ENCODE measurements at places on chromosomes 5 and 9.

GRCh38 chr9:87535817-87536539 lies 38.3 kb downstream of the DAPK1 start:
- no peaks in the 10 kb centered on the region for H3K27me3 ChIP-seq
- no peak overlapping the region for H3K27ac ChIP-seq
- no peak overlapping the region for H3K4me3 ChIP-seq
- H3K36me3 ChIP-seq, result no peaks in the 10 kb centered on the region

DNA sequence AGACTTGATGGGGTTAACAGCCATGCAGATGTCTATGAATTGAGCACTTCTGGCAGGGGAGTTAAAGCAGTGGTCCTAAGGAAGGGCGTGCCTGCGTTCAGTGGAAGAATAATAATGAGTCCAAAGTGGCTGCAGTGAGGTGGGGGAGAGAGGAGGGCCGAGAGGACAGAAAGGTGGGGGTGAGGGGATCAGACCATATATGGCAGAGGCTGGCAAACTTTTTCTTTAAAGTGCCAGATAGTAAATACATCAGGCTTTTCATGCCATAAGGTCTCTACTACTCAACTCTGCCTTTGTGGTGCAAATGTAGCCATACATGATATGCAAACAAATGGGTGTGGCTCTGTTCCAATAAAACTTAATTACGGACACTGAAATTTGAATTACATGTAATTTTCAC lies 77.1 kb downstream of the STRBP start:
- no peak overlapping the region for H3K27ac ChIP-seq
- no peak for DNase-seq
- no peaks in the 10 kb centered on the region for H3K4me1 ChIP-seq
- H3K36me3 ChIP-seq, result no peaks in the 10 kb centered on the region
- H3K4me3 ChIP-seq, result no peak overlapping the region

- H3K4me1 ChIP-seq, result no peaks in the 10 kb centered on the region
- H3K36me3 ChIP-seq, result no peaks in the 10 kb centered on the region
- H3K27me3 ChIP-seq, result no peaks in the 10 kb centered on the region
- no peak overlapping the region for H3K27ac ChIP-seq
- no peak for DNase-seq
- no peak overlapping the region for H3K4me3 ChIP-seq
Observed at GRCh38 chr5:35302544-35302943, 72.3 kb upstream of the PRLR start.

DNA sequence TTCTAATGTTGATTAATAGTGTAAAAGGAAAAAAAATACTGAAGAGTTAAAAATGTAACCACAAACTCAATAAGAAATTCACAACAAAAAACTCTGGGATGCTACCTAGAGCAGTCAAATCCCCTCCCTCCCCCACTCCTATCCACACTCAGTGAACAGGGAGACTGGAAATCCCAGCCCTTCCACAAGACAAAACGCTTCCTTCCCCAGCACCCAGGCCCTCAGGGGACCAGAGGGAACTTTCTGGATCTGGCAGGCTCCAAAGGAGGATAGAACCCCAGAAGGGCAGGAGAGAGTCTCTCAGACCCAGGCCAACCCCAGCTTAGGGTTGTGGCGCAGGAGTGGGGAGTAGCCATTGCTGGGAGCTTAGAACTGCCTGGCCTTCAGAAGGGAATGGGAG lies 55.0 kb downstream of the DCP2 start:
- no peak overlapping the region for H3K27ac ChIP-seq
- no peak overlapping the region for H3K4me3 ChIP-seq
- no peak for DNase-seq
- H3K36me3 ChIP-seq, result peaks cover 23% of the 10 kb centered on the region
- H3K4me1 ChIP-seq, result no peaks in the 10 kb centered on the region

GRCh38 chr5:171549274-171549673 lies 129.8 kb downstream of the FGF18 start:
- no peak overlapping the region for H3K27ac ChIP-seq
- no peak overlapping the region for H3K4me3 ChIP-seq
- no peak for DNase-seq
- H3K36me3 ChIP-seq, result no peaks in the 10 kb centered on the region
- no peaks in the 10 kb centered on the region for H3K4me1 ChIP-seq

- H3K27me3 ChIP-seq, result no peaks in the 10 kb centered on the region
- DNase-seq, result no peak
- H3K4me3 ChIP-seq, result no peak overlapping the region
- H3K27ac ChIP-seq, result no peak overlapping the region
- no peaks in the 10 kb centered on the region for H3K4me1 ChIP-seq
Observed at GRCh38 chr5:158824241-158824882, 275.4 kb downstream of the EBF1 start.

DNA sequence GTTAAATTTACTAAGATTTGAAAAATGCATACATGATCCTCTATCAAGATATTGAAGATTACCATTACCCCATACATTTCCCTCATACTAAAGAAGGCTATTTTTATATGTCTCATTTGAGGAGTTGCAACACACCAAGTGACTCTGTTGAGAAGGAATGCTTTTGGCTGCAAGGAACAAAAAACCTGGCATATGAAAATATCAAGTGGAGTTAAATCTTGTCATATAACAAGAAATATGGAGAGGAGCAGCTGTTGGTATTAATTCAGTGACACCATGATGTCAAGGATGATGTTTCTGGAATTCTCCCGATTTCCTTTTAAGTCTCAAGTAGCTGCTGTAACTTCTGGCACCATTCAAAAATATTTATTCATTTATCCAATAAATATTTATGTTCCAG lies 193.8 kb downstream of the CSNK1G3 start:
- no peaks in the 10 kb centered on the region for H3K36me3 ChIP-seq
- H3K27me3 ChIP-seq, result no peaks in the 10 kb centered on the region
- DNase-seq, result no peak
- no peaks in the 10 kb centered on the region for H3K4me1 ChIP-seq

DNA sequence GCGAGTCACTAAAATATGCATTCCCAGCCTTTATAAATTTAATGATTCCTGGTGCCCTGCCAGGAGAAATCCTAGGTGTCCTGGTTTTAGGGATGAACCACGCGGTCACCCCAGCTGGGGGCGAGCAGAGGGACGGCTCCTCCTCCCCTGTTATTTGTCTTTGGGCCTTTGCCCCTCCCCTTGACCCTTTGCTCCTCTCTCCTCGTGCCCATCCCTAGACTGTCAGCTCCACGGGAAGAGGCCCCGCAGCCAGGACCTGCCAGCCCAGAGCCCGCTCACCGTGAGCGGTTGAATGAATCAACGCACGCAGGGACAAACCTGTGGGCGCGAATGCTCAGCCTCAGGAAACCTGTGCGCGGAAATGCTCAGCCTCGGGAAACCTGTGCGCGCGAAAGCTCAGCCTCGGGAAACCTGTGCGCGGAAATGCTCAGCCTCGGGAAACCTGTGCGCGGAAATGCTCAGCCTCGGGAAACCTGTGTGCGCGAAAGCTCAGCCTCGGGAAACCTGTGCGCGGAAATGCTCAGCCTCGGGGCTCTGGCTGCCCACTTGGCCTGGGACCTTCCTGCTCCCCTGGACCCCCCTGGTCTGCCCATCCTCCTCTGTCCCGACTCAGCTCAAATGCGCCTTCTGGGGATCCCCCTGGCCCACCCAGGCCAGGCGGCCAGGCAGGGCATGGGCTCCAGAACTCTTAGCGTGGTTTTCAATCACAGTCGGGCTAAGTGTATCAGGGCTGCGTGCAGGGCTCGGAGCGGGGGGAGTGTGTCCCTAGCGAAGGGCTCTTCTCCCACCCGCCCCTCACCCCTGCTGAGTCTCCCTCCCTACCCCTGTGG lies 140.5 kb upstream of the COL5A1 start:
- no peak overlapping the region for H3K27ac ChIP-seq
- DNase-seq, result no peak
- no peak overlapping the region for H3K4me3 ChIP-seq
- peaks cover 12% of the 10 kb centered on the region for H3K27me3 ChIP-seq
- H3K4me1 ChIP-seq, result peaks cover 8% of the 10 kb centered on the region

GRCh38 chr9:33129886-33130881 lies 37.0 kb downstream of the B4GALT1 start:
- no peaks in the 10 kb centered on the region for H3K36me3 ChIP-seq
- H3K27ac ChIP-seq, result no peak overlapping the region
- H3K4me1 ChIP-seq, result peaks cover 7% of the 10 kb centered on the region
- no peak for DNase-seq
- H3K4me3 ChIP-seq, result no peak overlapping the region

DNA sequence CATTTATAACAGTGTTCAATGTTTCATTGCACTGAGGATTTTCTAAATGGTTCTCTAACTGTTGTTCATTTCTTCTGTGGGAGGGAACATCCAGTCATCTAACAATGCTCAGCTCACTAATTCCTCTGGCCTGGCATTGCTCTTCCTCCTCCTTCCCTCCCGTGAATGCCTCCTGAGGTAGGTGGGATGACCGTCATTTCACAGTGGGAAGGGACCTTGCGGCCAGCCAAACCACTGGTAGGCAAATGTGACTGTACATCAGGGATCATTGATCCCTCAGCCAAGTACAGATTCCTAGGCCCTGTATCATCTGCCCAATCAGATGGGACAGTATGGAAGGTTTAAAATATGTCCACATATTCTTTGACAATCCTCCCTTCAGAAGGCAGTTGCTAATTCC lies 23.7 kb upstream of the VDAC1 start:
- no peaks in the 10 kb centered on the region for H3K27me3 ChIP-seq
- no peak overlapping the region for H3K27ac ChIP-seq
- no peak for DNase-seq
- no peaks in the 10 kb centered on the region for H3K36me3 ChIP-seq
- no peak overlapping the region for H3K4me3 ChIP-seq
- no peaks in the 10 kb centered on the region for H3K4me1 ChIP-seq

DNA sequence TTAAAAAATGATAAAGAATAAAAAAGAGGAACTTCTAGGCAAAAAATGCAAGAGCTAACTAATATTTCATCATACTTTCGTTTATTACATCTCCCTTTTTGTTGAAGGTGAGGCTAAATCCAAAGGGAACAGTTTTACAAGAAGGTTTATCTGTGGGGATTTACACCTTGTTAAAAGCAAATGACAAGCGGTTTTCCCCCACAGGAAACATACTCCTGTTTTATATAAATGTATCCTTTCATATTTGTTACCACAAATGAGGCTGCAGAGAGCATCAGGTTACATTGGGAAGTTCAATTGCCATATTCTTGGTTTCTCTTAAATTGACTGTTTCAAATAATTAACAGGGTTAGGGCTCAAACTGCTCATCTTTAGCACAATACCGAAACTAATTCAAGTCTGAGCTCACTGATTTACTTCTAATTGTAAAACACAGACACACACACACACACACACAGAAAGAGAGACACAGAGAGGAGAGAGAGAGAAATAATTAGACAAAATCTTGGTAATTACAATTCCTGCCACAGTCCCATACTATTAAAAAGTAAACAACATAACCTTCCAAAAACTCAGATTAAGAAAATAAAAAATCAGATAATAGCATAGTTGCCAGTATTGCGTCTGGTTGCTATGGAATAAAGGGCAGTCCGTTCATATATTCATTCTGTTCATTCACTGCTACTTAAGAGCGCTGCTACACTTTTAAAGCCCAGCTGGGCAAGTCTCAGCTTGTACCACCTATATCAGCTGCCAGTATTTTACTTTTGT lies 17.1 kb downstream of the RFX3 start:
- H3K4me1 ChIP-seq, result no peaks in the 10 kb centered on the region
- no peak overlapping the region for H3K27ac ChIP-seq
- no peak for DNase-seq
- no peak overlapping the region for H3K4me3 ChIP-seq
- H3K27me3 ChIP-seq, result no peaks in the 10 kb centered on the region

GRCh38 chr5:143893638-143894037 lies 81.7 kb downstream of the HMHB1 start:
- no peak overlapping the region for H3K27ac ChIP-seq
- H3K4me1 ChIP-seq, result no peaks in the 10 kb centered on the region
- H3K36me3 ChIP-seq, result no peaks in the 10 kb centered on the region
- no peak for DNase-seq
- H3K27me3 ChIP-seq, result no peaks in the 10 kb centered on the region

- H3K36me3 ChIP-seq, result no peaks in the 10 kb centered on the region
- no peak for DNase-seq
- no peak overlapping the region for H3K4me3 ChIP-seq
- no peaks in the 10 kb centered on the region for H3K4me1 ChIP-seq
- H3K27ac ChIP-seq, result no peak overlapping the region
Observed at GRCh38 chr5:81601919-81602318, 149.0 kb downstream of the SSBP2 start.

DNA sequence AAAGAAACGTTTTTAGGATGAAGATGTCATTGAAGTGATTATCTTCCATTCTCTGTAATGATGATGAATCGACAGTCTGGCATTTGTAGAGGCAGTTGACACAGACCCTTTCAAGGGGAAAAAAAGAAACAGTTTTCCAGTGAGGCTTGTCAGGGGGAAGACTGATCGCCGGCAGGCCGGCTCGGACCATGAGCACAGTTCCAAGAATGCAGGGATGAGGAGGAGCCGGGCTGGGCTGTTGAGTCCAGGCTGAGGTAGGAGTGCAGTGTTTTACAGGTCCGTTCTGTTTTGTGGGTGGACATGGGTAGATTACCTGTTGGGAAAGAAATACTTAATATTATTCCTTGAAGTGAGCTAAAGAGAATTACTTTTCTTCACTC lies 194.6 kb downstream of the AOPEP start:
- H3K4me3 ChIP-seq, result no peak overlapping the region
- no peak for DNase-seq
- H3K4me1 ChIP-seq, result peaks cover 36% of the 10 kb centered on the region
- no peaks in the 10 kb centered on the region for H3K36me3 ChIP-seq

DNA sequence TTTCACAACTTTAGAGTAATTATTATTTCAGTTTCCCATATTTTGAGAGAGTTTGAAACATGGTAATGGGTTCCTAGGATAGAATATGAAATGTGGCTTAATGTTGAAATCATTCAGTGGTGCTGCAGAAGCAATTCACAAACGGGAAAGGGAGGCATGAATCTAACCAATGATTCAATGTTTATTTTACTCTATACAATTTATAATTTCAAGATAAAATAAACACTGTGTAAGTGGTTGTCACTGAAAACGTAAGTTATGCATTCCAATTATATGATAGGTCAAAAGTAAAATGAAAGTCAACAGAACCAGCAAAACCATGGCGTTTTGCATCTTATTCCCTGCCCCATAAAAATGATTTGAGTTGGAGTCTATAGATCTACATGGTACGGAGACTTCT lies 1207.1 kb upstream of the CDH18 start:
- no peaks in the 10 kb centered on the region for H3K36me3 ChIP-seq
- H3K4me1 ChIP-seq, result no peaks in the 10 kb centered on the region
- no peaks in the 10 kb centered on the region for H3K27me3 ChIP-seq
- no peak overlapping the region for H3K27ac ChIP-seq
- H3K4me3 ChIP-seq, result no peak overlapping the region
- no peak for DNase-seq
